Stromal cell of bone marrow (primary cell): ENCODE measurements at places on chromosomes 12 and 14.

DNA sequence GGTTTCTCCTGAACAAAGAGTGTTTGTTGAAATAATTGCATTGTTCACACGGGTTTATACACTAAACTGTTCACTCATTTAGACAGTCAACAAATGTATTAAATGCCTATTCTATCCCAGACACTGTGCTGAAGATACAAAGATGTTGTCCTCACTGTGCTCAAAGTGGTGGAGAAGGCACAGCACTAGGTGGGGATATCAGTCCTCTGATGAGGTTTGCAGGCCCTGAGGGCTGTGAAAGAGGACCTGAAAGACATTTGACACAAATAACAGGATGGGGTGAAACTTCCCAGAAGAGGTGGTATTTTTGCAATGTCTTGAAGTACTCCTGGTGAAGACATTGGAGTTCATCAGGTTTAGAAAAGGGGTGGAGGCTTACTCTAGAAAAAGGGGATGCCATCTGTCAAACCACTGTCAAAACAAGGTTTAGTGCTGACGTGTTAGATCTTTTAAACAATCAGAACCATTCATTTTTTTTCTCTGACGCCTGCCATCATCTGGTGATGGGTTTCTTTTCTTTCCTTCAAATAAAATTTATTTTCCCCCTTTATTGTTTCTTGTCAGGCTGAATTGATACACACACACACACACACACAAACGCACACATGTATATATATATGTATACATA lies 69.5 kb downstream of the ACSS3 start:
- no peak for DNase-seq

DNA sequence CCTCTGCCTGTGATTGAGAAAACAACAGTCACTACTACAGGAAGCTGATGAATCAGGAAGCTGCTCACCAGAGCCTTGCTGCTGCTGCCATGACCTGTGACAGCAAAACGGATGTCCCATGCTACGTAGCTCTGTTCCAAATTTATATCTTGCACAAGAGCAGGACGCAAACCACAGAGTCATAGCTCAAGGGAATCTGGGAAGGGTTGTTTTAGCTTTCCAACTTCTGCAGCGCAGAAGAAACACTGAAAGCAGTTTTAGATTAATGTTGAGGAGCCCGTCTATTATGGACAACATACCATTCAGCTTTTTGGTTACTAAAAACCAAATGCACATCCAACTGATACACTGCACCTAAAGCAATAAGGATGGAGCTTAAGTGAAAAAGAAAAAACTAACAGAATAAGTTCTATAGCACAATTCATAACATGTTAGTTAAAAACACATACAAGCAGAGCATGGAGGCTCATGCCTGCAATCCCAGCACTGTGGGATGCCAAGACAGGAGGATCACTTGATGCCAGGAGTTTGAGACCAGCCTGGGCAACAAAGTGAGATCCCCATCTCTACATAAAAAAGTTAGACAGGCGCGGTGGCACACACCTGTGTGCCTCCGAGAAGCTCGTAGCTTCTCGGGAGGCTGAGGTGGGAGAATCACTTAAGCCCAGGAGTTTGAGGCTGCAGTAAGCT lies 1.7 kb upstream of the ANKRD33 start:
- DNase-seq, result peak; percentile 98

- DNase-seq, result no peak
Measured at GRCh38 chr12:130765186-130765659, 49.1 kb upstream of the RIMBP2 start.

- no peak for DNase-seq
Measured at GRCh38 chr12:107223821-107224220, 130.5 kb upstream of the CRY1 start.

GRCh38 chr14:104576232-104576969 lies 3.2 kb upstream of the C14orf180 start:
- no peak for DNase-seq

GRCh38 chr12:104377514-104377812 lies 73.9 kb downstream of the EID3 start:
- no peak for DNase-seq

GRCh38 chr12:77837876-77838291 lies 7.2 kb downstream of the NAV3 start:
- DNase-seq, result peak; percentile 28

- no peak for DNase-seq
Measured at GRCh38 chr12:48265777-48266176, 62.7 kb upstream of the OR10AD1 start.

DNA sequence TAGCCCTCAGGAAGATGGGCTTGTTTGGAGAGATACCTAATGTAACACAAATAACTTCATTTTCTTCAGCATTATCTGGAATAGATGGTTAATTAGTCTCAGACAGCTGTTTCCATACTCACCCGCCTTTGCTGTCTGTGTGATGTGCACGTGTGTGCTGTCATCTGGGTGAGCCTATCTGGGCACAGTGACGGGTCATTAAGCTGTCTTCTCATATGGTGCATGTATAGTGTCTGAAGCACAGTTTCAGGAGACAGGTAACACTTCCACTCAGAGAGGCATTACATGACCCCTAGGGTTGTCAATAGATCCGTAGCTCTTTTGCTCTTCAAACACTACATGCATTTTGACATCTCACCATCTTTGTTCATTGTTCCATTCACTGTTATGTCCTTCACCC lies 493.3 kb downstream of the APAF1 start:
- DNase-seq, result no peak

DNA sequence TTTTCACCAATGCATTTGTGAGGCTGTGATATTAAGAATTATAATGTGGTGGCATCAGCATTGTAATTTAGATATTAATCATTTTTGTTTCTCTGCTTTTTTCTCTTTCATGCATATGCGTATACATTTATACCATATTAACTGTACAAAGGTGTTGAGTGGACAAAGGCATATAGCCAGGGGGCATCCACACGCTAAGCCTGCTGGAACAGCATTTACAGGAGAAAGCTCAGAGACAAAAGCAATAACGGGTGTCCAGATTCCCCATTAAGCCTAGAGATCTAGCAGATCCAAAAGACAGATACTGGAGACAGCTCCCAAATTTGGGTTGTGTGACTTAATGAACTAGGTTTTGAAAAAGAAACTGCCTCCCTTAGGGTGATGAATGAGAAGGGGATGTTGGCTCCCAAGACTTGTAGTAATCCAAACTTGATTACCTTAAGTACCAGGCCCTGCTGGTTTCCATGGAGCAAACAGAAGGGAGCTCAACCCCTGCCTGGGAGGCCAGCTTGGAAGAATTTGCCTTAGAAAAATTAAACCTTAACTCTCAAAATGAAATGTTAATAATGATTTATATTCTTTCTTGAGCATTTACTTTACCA lies 181.9 kb downstream of the SLC6A15 start:
- DNase-seq, result no peak

GRCh38 chr12:104486363-104486750 lies 29.6 kb downstream of the CHST11 start:
- no peak for DNase-seq

DNA sequence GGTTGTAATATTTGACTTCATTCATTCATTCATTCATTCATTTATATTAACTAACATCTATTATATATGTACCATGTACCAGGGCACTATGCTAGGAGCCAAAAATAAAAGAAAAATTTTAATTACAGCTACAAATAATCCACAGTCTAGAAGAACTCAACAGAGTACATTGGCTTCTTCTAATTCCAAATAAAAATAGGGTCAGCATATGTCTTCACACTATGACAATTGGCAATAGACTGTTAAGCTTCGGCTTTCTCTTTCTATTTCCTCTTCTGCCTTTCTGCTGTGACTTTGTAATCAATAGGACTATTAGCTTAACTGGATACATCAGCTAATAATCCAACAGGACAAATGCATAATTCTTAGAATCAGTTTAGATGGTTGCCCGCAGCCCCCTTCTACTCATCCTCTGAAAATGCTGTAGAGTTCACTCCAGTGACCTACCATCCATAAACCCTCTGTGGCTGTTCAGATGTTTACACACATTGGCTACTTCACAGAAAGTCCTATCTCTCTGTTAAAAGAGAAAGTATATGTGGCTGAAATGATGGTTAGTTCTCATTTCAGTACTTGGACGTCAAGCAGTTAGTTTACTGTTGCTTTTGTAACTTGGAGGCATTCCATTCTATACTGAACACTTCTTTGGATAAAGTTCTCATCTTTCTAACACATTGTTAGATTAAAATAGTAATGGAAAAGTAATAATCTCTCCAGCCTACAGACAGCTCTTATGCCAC lies 445.5 kb upstream of the GARIN6 start:
- DNase-seq, result no peak

DNA sequence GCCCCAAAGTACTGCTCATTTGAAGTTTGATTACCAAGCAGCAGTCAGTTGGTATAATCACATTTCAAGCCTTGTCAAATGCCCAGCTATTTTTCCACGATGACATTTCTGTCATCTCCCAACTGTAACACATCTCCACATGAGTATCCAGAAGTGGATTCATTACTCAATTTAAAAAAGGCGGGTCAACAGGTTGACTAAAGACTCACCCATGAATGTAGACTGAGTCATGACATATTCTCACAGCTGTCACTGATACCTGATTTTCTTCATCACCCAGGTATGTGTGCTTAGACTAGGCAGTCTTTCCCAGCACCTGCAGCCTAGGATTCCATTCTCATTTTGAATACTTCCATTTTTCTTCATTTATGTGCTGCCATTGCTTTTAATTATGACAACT lies 75.1 kb upstream of the DBX2 start:
- DNase-seq, result no peak

DNA sequence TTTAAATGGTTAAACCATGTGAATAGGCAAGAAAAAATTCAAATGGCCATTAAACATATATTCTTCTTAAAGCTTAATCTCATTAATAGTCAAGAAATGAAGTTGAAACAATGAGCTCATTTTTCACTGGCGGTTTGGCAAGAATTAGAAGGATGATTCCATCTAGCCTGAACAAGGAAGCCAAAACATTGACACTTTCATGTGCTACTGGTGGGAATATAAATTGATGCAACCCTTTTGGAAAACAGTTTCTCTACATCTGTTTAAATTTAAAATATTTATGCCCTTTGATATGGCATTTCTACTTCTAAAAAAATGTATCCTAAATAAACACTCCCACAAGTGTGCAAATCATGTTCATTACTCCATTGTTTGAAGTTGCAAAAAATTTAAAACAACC lies 174.7 kb upstream of the HIF1A start:
- no peak for DNase-seq

DNA sequence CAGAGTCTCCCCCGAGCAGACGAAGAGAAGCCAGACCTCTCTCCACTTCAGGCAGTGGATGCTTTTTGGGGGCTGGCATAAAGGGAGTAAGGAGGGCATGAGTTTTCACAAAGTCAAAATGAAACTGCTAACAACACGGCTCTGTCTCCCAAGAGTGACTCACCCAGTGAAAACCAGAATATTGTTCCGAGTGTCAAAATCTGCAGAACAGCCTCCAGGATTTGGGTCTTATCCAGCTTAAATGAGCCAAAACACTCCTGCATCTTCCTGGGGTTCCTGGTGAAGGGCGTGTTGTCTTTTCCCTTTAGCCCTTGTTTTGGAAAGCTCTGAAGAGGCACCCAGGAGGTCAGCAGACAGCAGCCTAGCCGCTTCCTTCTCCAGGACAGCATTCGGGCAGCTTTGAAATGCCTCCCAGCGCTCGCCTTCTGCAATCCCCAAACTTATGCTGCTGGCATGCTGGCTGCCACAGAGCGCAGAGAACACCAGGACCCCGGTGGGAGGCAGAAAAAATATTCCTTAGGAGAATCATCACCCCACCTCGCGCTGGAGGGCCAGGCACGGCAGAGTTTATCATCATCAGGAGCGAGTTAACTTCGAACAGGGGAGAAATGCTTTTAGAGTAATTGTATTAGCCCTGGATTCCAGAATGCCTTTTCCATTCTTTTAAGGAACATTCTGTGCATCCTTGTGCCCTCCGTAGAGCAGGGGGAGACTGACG lies 117.7 kb upstream of the NCOR2 start:
- peak; percentile 69 for DNase-seq

GRCh38 chr14:58635091-58635830 lies 2.5 kb upstream of the DACT1 start:
- no peak for DNase-seq

GRCh38 chr12:101919447-101919846 lies 42.1 kb downstream of the DRAM1 start:
- no peak for DNase-seq

DNA sequence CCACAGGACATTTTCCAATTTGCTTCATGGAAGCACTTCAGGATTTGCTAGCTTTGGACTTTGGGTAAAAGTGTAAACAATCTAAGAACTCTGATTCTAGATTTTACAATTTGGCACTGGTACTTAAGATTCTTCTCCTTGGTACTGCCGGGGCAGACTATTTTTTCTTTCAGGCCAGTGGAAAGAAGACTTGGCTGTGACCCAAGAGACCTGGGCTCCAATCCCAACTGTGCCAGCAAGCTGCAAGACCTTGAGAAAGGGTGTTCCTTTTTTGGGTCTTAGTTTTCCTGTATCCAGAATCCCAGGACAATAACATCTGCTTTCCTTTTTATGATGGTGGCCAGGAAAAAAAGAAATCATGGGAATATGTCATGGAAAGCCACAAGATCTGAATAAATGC lies 148.1 kb upstream of the CRY1 start:
- DNase-seq, result no peak

GRCh38 chr12:74801625-74802024 lies 264.0 kb downstream of the ATXN7L3B start:
- DNase-seq, result no peak

- no peak for DNase-seq
Measured at GRCh38 chr14:66234411-66234810, 251.8 kb upstream of the CCDC196 start.

GRCh38 chr12:126936181-126936851 lies 1330.7 kb upstream of the TMEM132C start:
- DNase-seq, result peak; percentile 4

DNA sequence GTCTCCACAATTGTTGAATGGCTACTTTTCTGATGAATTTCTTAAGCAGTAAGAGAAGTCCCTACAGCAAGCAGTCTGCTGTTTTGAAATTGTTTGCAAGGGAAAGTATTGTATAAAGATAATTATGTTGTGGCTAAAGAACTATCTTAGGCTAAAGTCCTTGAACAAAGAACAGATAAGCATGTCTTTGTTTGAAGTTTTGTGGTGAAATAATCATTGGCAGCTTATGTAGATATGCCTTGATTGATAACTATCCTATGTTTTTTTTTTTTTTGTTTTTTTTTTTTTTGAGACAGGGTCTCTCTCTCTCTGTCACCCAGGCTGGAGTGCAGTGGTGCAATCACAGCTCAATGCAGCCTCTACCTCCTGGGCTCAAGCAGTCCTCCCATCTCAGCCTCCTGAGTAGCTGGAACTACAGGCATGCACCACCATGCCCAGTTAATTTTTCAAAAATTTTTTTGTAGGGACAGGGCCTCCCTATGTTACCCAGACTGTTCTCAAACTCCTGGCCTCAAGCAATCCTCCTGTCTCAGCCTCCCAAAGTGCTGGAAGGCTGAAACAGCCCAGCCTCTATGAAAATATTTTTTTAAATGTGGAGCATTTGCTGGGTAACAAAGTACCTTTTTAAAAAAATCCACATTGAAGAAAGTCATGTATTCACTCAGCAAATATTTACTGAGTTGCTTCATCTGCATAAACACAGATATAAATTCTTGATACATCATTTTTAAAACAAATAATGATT lies 80.8 kb downstream of the LLPH start:
- no peak for DNase-seq
